ENCODE measurements at places on chromosomes 6 and 20.

DNA sequence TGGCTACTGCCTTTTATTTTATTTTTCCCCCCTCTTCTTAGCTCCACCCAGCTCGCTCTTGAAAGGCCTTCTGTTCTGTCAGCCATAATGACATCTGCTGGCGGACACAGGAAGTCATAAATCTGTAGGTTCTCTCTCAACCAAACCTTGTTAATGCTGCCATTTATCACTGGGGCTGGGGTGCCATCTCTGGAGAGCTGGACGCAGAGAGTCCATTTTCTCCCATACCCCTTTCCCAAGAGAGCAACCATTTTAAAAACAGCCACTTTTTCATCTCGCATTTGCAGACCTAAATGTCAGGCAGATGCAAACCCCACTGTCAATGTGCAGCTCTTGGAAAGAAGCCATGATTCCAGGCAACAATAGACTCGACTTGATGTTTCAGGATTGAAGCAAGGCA, 13.0 kb upstream of the TSHZ2 start:
- peak; percentile 81 for DNase-seq

GRCh38 chr20:32251470-32251869, 26.0 kb upstream of the KIF3B start:
- DNase-seq, result no peak

DNA sequence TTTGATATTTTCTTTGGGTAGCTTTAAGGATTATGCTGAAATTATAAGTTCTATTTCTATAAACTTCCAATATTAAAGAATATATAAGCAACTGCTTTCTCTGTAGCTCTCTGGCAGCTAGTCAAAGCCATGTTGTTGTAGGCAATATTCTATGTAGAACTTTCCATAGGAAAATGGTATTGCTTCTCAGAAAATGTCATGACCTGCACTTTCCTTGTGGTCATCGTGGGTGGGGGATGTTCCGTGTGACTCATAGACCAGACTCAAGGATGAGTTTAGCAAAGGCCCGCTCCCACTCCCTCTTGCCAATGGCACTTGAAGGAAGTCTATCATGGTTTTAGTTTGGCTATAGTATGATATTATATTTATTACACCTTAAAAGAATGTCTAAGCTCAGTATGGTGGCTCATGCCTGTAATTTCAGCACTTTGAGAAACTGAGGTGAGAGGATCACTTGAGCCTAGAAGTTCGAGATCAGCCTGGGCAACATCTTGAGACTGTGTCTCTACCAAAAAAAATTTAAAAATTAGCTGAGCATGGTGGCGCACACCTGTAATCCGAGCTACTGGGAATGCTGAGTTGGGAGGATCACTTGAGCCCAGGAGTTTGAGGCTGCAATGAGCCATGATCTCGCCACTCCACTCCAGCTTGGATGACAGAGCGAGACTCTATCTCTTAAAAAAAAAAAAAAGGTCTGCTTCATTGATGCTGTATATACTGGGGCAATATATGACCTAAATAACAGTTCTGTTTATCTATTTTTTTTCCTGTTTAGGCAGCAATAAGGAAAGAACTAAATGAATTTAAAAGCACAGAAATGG, 36.6 kb upstream of the LTV1 start:
- no peak for DNase-seq

GRCh38 chr20:10951216-10951615, 277.4 kb upstream of the JAG1 start:
- DNase-seq, result peak; percentile 67

GRCh38 chr6:3617192-3617631, 134.3 kb downstream of the PXDC1 start:
- DNase-seq, result peak; percentile 48

DNA sequence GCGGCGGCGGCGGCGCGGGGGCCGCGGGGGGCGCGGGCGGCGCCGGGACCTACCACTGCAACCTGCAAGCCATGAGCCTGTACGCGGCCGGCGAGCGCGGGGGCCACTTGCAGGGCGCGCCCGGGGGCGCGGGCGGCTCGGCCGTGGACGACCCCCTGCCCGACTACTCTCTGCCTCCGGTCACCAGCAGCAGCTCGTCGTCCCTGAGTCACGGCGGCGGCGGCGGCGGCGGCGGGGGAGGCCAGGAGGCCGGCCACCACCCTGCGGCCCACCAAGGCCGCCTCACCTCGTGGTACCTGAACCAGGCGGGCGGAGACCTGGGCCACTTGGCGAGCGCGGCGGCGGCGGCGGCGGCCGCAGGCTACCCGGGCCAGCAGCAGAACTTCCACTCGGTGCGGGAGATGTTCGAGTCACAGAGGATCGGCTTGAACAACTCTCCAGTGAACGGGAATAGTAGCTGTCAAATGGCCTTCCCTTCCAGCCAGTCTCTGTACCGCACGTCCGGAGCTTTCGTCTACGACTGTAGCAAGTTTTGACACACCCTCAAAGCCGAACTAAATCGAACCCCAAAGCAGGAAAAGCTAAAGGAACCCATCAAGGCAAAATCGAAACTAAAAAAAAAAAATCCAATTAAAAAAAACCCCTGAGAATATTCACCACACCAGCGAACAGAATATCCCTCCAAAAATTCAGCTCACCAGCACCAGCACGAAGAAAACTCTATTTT, 2.0 kb downstream of the FOXC1 start:
- peak; percentile 41 for DNase-seq

- no peak for DNase-seq
Observed at GRCh38 chr6:165804331-165805066, 141.5 kb upstream of the PDE10A start.
